Umbilical cord (tissue), 2 donors: ENCODE measurements at places on chromosomes 4 and X. TPM values are rescaled to one million over a fixed set of nuclear protein-coding genes. Genes with fewer than 3 reads are reported as not detected.

DNA sequence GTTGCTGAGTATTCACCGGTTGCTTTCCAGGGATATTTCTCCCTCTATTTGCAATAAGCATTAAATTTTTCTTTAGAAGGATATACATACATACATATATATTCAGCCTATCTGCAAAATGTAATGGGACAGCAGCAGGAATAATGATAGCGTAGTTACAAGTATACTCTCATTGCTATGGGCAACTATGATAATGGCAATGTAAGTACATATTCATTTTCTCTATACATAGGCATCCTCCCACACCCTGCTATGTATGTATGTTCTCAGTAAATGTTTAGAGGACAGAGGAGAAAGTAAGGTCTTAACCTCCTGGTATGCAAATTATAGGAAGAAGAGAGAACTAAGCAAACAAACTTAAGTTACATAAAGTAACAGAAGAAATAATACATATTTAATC, 19.7 kb upstream of the MAB21L2 start:
- no peak for DNase-seq

DNA sequence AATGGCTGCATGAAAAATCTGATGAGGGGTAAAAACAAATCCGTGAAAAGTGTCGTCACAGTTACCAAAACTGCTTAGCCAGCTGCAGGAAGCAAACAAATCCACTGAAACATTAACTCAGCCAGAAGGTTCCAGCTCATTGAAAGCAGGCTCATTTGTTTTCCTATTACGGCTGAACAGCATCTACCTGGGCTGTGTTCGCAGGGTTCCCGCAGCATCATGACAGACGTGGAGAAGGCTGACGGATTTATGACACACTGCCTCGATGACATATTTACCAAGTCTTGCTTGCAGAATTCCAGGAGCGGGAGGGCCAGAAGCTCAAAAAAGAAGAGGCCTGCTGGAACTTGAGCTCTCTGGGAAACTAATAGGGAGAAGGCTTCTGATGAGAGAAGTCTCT, 781.1 kb downstream of the RAB28 start:
- no peak for DNase-seq

GRCh38 chrX:56798339-56798711, 69.3 kb downstream of the NBDY start:
- DNase-seq, result no peak

Gene PAK3
- total RNA-seq, result 7.7 TPM

Gene TCEAL6
- not detected for total RNA-seq

Gene DAPP1
- total RNA-seq, result 9.1 TPM
